ENCODE measurements at places on chromosomes 2 and 18.

- DNase-seq = no peak
Measured at GRCh38 chr2:67186326-67186725, 210.8 kb upstream of the ETAA1 start.

DNA sequence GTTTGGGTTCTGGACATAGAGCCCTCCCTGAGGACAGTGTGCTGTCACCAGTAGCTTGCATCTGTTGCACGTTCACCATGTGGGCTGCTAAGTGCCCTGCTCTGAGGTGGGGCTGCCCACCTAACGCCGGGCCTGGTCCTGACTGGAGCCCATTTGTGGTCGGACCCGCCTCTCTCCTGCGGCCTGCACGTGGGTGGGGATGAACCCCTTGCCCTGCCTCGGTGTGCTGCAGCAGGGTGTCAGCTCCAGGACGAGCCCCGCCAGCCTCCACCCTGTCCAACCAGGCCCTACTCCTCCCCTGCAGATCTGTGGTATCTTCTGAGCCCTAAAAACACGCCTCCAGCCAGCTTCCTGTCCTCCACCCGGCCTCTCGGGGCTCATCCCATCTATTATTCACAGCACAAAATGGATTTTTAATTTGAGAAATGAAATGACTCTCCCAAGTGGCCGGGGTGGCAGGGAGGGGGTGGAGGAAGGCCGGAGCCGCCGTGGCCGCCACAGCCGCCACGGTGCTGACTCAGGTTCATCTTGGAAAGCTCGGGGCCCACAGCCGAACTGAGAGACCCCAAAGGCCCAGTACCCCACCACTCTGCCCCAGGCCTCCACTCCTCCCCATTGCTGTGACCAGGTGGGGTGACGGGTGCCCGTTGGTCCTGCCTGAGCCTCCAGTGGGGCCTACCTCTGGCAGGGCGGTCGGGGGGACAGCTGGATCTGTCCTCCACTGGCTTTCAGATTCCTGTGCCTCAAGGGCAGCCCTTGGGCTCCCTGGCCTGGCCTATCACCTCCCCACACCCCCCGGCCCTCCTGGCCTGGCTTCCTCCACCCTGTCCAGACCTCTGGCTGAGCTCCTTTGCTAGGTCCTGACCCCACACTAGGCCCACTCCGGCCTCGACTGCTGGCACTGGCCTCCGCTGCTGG lies 2.8 kb upstream of the ECEL1 start:
- DNase-seq = no peak

DNA sequence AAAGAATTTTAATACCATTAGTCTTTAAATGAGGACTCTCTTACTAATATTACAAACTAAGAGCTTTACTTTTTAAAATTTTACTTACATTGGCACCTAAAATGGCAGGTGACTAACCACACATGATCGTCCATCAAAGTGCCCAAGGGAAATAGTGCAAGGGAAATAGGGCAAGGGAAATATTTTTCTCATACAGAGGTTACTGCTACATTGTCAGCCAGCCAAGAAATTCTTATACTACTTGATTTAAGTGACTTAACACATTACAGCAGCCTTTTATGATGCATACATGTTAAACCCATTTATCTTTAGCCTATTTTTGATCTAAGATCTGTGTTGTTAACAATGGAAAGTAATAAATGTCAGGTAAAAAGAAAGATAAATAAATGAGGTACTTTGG lies 587.2 kb upstream of the PKDCC start:
- DNase-seq = no peak

DNA sequence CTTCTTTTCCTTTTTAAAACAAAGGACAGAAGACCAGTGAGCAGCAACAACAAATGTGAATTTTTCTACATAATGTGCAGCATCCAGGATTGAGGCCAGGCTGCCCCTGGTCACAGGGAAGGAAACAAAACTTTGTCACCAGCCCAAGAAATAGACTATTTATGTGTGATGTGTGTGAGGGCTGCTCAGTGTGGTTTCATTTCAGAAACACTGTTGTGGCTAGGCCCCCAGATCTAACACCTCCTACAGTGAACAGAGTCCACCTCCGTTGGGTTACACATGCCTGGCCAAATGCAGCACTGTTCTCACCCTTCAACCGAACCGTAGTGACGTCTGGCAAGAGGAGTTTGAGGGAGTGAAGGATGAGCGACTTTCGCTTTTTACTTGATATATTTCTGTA lies 146.3 kb upstream of the RIOK3 start:
- DNase-seq = no peak

GRCh38 chr2:3320910-3321605 lies 56.6 kb downstream of the EIPR1 start:
- DNase-seq = no peak

DNA sequence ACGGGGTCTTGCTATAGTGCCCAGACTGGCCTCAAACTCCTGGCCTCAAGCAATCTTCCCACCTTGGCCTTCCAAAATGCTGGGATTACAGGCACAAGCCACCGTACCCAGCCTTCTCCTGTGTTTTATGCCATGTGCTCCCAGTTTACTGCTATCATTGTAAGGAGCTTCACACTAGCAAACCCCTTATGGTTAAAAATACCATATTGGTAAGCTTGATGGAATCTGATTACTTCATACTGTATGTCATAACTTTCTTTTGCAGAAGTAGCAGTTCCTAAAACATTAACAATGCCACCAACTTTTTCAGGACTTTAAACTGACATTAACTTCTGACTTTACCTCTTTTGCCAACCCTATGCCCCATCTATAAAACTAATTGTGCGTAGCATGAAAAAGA lies 36.2 kb downstream of the HAT1 start:
- no peak for DNase-seq

DNA sequence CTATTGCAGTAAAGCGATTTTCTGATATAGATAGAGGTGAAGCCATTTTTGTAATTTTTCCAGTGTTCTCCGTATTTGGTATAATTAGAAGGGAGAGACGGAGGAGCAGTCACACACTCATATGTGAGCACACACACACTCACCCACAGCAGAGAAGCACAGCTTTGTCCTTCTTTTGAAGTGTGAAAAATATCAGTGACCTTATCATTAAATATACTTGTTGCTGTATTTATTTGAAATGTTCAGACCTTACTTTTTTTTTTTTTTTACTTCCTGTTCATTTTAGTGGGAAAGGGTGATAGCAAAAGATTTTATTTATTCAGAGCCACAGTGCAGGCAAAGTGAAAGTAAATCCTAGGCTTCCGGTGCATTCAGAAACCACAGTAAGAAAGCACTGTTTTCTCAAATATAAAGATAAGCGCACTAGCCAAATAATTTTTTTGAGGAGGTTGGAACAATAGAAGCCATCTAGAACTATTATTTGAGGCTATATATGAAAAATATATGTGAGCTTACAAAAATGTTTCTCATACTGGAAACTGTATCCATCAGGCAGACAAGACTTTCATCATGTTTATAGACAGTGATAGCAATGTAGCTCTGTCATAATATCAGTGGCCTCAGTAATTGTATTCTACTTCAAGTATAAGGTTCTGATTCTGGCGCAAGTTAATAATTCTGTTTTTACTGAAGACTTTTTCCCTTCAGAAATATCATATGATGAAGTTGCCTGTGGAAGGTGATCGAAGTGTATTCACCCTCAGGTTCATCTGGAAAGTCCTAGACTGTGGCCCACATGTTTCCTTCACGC lies 37.2 kb downstream of the TSHZ1 start:
- no peak for DNase-seq

- no peak for DNase-seq
Measured at GRCh38 chr2:119536707-119537106, 7.5 kb upstream of the CFAP221 start.

GRCh38 chr18:78178812-78179211 lies 800.8 kb upstream of the SALL3 start:
- no peak for DNase-seq

- no peak for DNase-seq
Measured at GRCh38 chr2:27074738-27075565, 3.5 kb upstream of the EMILIN1 start.

- no peak for DNase-seq
Measured at GRCh38 chr18:32802591-32803451, 30.0 kb upstream of the KLHL14 start.

DNA sequence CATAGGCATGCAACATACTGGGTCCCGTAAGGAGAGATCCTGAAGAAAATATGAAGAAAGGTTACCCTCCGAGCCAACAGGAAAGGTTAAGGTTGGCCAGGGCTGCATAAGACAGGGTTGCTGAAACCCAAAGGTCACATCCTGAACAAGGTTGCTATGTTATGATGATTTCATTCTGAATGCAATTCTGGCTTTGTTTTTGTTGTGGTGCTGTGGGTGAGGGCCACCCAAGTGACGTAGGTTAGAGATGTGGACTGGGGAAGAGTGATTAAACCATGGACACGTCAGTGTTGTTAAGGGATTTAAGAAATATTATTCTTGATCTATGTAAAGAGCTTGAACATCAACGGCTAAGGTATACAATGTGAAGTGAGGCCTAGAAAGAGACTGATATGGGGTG lies 60.0 kb downstream of the ZEB2 start:
- DNase-seq = no peak

GRCh38 chr2:25698752-25699151 lies 25.4 kb upstream of the DTNB start:
- no peak for DNase-seq

- DNase-seq = no peak
Measured at GRCh38 chr2:58739033-58739432, 497.9 kb upstream of the FANCL start.

GRCh38 chr2:97740590-97741182 lies 27.3 kb downstream of the ZAP70 start:
- DNase-seq = no peak

- no peak for DNase-seq
Measured at GRCh38 chr2:105671156-105671555, 73.6 kb upstream of the NCK2 start.

- DNase-seq = no peak
Measured at GRCh38 chr2:176172895-176173566, 15.4 kb upstream of the HOXD1 start.

- DNase-seq = peak; percentile 27
Measured at GRCh38 chr2:74587664-74588277, 33.3 kb downstream of the DOK1 start.

DNA sequence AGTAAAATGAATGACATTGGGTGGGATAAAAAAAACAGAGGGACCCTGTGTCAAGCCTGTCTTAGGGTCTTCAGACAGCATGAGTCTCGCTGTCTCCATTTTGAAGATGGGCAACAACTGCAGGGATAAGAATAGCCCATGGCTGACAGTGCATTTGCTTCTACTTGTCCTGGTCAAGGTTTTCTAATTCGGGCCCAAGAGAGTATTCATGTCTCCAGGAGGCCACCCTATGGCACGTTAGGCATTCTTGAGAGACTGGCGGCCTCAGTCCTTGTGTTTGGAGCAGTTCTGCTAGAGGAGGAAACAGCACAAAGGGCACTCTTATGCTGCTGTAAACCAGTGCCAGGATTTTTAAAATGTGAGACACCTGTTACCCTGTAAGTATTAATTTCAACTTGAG lies 9.5 kb upstream of the MYL1 start:
- no peak for DNase-seq

DNA sequence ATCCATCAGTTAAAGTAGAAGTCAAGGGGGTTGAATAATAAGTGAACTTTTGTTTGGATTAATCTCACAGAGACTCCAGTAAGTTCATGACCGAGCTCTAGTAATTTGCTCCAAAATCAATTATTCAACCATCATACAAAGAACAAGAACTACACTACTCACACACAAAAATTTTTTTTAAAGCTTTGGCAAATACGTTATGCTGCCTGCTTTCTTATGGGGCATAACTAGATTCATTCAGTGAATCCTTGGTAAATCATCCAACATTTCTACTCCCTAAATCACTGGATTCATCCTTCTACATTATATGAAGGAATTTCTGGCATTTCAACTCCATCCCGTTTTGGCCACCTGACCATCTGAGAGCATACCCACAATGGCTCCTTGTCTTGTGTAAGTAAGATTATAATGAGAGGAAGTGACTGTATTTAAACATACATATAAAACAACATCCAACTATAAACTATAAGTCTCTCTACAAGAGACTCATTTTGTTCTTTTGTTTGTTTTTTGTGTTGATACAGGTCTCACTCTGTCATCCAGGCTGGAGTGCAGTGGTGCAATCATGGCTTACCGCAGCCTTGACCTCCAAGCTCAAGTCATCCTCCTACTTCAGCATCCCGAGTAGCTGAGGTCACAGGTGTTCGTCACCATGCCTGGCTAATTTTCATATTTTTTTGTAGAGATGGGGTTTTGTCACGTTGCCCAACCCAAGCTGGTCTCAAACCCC lies 144.2 kb upstream of the LRRTM4 start:
- DNase-seq = no peak

- DNase-seq = no peak
Measured at GRCh38 chr2:241989074-241989473, 119.5 kb downstream of the RTP5 start.

GRCh38 chr2:143841935-143842334 lies 678.0 kb downstream of the ZEB2 start:
- no peak for DNase-seq

DNA sequence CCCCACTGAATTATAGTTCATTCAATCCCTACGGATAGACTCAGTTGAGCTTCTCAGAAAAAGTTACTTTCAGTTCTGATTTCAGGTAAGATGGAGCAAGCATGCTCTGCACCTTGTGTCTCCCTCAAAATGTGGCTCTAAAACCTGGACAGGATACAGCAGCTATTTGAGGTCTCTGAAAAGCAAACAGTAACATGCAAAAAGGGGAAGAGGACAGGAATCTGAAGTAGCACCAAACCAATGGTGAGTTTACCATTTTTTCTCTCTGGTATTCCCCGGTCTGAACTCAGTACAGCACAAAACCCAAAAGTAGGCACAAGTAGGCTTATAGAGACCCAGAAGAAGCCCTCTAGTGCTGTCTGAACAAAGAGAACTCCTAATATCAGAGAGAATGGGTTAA lies 34.1 kb downstream of the LANCL1 start:
- DNase-seq = no peak

- no peak for DNase-seq
Measured at GRCh38 chr2:130843321-130843985, 6.7 kb downstream of the ARHGEF4 start.

GRCh38 chr2:226002438-226002837 lies 602.9 kb downstream of the NYAP2 start:
- DNase-seq = no peak

DNA sequence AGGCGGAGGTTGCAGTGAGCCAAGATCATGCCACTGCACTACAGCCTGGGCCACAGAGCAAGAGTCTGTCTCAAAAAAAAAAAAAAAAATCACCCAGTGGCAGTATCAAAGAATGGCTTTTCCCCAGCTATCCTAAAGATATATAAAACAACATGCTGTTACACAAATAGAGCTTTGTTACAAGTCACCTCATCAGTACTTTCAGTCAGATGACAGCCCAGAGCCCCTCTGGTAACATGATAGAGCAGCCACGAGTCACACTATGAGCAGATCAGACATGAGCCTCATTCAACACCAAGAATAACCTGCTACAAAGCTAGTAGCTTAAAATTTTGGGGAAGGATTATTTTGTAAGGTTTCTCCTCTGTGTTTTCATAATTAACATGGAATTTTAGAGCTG lies 25.2 kb downstream of the PDE11A start:
- no peak for DNase-seq

GRCh38 chr2:29011418-29012060 lies 30.4 kb downstream of the TOGARAM2 start:
- DNase-seq = no peak

All from stimulated activated CD4-positive, alpha-beta T cell treated with anti-CD3 and anti-CD28 coated beads, Interleukin-15, amount 100 ng/mL, for 1 hour (primary cell).